Keratinocyte (primary cell): ENCODE measurements at places on chromosomes 12 and 14.
A peak's percentile ranks its signal among the peaks of the same experiment; 100 is the strongest.

GRCh38 chr12:28497889-28498411 is 307.7 kb downstream of the CCDC91 start:
- peak; percentile 25 for DNase-seq

GRCh38 chr14:42556551-42556950 is 949.9 kb downstream of the LRFN5 start:
- DNase-seq: no peak

GRCh38 chr14:100317912-100318808 is 5.0 kb upstream of the SLC25A47 start:
- no peak for DNase-seq

GRCh38 chr12:67748743-67749040 is 100.1 kb downstream of the DYRK2 start:
- DNase-seq: no peak
